ENCODE measurements at places on chromosomes 3 and 15.

DNA sequence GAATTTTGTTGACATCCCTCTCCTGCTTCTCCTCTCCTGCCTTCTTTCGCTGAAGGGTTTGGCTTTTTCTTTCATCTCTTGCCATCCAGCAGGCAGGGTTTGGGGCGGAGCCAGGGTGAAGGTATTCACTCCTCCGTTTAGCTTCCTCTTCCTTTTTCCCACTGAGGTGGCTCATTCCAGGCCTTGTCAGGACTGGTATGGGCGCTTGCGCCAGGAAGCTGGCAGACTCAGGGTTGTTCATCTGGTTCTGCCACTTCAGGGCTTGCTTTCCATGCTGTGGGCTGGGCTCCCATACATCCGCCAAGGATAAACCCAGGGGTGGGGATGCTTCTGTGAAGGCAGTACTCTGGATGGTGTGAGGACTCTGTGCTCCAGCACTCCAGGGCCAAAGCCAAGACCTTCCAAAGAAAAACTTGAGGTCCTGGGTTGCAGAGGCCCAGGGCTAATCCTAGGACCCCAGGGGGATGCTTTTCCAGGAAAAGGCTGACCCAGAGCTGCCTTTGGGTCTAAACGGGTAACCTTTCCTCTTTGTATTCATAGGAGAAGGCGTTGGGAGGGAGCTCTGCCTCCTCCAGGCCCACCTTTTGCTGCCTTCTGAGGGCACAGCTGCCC is 7.7 kb upstream of the AMOTL2 start:
- DNase-seq = no peak

GRCh38 chr15:65529762-65530317 is 423 bp upstream of the HACD3 start:
- DNase-seq = no peak

- no peak for DNase-seq
These were observed 4.9 kb downstream of the ISL2 start for GRCh38 chr15:76341366-76342057.

DNA sequence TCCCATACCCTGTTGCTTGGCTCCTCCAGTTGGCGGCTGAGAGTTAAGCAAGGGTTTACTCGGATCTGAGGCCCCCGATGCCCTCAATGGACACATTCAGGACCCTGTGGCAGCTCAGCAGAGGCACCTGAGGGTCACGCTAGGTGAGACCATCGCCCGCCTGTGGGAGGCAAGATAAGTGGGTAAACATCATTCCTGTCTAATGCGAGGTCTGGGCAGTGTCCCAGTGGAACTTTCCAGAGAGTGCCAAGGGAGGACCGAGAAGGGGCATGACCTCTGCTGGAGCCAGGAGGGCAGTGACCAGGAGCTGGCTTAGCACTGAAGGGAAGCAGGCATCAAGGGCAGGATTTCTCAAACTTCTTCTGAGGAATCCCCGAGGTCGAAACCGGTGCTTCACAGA is 65.4 kb upstream of the SEC61A1 start:
- DNase-seq = no peak

- no peak for DNase-seq
These were observed 33.6 kb downstream of the VPS13C start for GRCh38 chr15:62026487-62027262.

GRCh38 chr15:64340355-64340754 is 15.6 kb downstream of the CSNK1G1 start:
- DNase-seq = no peak

DNA sequence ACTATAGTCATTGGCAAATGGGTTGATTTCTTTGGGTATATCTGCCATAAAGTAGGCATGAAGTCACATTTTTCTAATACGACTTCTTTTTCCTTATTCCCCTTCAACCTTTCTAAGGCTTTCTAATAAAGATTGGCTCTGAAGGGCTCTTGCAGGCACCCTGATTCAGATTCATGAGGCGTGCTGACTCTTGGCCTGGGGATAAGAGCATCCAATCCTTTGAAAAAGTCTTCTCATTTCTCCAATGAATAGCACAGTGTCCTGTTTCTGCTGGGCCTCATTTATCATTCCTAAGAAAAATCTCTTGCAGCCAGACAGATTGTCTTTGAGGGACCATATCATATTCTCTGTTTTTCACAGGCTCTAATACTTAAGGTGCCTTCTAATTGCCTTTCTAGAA is 32.3 kb upstream of the BNIP2 start:
- no peak for DNase-seq

DNA sequence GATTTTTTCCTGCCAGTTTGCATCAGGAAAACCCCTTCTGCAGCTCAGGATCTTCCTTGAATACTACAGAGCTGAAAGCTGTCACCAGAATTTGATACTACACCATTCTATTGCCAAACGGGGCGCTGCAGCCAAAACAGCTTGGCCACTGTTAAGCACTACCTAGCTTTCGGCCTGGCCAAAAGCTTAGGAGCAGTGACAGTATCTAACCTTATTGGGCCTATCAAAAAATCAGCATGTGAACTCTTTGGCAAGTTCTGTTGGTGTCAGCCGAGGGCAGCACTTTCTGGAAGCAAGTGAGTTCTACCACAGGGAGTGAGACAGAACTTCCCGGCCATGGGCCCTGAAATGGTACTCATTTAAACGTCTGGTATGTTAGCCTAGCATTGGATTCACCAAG is 16.1 kb upstream of the GYG1 start:
- DNase-seq = no peak

DNA sequence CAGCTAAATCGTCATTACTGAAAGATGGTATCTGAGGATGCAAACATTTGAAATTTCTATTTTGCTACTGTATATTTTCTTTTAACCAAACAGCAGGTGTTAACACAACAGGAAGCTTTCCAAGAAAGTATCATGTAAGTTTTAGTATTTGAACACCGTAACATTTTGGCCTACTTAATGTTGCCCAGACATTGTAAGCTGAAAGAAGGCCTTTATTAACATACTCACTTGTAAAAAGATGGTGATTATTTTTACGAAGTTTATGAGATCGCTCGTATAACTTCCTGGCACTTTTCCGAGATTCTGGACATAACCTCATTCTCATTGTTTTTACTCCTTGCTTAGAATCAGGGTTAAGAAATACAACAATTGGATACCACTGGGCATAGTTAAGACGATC is 95.7 kb downstream of the TJP1 start:
- DNase-seq = no peak

DNA sequence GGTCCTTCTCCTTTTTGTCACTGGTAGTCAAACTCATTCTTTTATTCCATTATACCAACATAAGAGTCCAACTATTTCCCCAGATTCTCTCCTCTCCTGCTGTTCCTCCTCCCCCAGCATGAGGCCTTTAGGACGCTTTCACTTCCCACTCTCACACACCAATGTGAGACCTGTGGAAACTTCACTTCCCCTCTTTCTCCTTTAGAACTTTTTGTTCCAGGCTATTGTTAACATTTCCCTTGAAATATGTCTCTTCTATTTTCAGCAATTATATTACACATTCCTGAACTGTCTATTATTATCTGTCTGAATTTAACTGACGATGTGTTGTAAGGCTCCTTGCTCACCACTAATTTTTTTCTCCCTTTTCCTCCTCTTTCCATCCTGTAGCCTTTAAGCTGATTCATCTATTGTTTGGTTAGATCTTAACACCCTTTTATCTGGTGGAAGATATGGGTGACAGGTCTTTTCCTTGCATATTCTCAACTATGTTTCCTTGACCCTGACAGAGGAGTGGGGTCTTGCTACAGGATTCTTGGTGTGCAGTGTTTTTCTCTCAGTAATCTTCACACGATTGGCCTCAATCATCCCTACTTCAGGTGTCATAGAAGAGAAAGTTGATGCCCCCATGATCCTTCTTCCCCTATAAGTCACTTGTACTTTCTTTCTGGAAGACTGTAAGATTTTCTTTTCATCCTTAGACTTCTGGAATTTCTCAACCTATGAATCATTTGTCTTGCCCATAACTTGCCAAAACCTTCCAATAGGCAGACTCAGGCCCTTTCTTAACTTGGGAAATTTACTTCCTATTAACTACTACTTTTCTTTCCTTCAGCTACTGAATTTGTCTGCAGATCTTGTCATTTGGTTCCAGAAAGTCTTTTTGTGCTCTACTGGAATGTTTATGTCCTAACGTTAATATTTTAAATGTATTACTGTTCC is 5.9 kb downstream of the CYP19A1 start:
- DNase-seq = no peak

- no peak for DNase-seq
These were observed at the start of gene RTP4 for GRCh38 chr3:187368251-187369088. Gene RTP4 (plus strand): TSS chr3:187368385. CDS start chr3:187368442, 57 bp downstream.

DNA sequence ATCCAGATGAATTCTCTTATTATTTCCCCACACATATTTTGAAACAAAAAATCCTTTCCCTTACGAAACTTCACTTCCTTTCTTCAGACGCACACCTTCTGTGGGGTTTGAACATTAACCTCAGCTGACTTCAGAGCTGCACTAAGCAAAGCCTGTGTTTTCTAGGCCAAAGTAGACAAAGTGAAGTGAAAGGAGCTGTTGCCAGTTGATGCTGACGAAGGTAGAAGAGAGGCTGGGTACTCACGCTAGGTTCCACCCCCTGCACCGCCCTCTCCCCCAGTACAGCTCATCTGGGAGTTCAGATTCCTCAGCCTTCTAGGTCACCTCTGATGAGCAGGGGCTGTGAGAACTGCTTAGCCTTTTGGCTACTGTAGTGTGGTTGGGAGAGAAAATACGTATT is 24.1 kb downstream of the DUT start:
- no peak for DNase-seq

DNA sequence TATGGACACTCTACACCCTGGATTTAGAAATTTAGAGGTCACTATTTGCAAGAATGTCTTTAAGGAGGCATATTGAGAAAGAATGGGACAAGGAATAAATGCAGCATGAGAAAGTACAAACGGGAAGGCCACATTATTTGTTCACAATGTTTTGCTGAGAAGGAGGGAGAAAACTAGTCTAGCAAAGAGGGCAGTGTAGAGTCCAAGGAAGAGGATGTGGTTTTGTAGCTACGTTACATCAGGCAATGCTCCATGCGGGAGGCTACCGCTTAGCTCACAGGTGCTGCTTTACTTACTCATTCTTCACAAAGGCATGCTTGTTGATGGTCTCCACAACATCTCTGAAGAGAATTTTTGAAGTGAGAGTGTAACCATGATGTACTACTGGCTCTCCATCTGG is 191.1 kb downstream of the PLCH1 start:
- DNase-seq = no peak

All from retinal pigment epithelial cell (primary cell).